ENCODE measurements at places on chromosomes 5 and 9.

GRCh38 chr9:94212091-94212490, 47.0 kb upstream of the ZNF169 start:
- DNase-seq = no peak

- DNase-seq = no peak
Observed at GRCh38 chr5:32584646-32585045, 711 bp upstream of the SUB1 start.

DNA sequence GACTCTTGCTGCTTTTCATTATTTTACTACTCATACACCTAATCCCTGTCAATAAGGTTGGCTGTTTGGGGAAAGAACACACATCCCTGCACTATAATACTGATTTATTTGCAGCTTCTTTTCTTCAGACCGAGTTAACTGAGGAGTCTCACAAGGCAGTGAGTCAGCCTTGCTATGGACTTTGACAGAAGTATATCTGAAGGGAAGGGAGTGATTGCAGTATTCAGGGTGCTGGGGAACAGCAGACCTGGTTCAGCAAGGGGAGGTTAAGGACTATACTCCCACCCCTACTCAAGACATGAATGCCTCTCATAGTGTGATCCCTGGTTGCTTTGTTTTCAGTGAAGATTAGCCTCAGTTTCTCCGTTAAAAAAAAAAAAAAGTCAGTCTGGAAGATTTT, 99.8 kb downstream of the TLE4 start:
- DNase-seq = no peak

DNA sequence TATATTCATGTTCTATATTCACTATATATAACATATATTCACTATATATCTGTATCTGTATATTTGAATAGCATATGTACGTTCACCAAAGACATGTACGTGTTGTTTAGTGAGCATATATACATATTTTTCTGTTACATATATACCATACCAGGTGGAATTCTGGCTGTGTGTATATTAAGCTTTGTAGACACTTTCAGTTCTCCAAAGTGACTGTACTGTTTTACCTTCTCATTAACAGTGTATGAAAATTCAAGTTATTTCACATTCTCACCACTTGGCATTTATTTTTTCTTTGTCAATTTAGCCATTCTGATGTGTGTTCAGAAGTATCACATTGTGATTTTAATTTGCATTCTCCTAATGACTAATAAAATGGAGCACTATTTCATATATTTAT, 52.2 kb downstream of the DROSHA start:
- DNase-seq = no peak

- DNase-seq = no peak
Observed at GRCh38 chr9:16367605-16368231, 502.8 kb downstream of the BNC2 start.
